ENCODE measurements at places on chromosomes 12 and 14. TPM values are rescaled to one million over a fixed set of nuclear protein-coding genes. Genes with fewer than 3 reads are reported as not detected.

DNA sequence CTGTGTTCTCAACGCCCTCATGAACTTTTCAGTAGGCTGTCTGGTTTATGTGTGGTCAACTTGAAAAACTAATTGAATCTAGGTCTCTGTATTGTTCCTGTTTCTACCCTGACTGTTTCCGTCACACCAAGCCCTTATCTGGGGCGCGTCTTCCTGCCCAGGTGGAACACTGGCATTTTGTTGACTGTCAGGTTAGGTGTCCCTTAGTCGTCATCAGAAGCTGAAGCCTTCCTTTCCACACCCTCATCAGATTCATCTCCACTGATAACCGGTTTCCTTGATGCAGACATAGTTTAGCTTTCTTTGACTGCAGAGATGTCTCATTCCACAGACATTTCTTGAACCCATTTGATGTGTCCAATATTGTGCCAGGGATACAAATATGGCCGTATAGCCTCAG lies 96.5 kb downstream of the DUSP16 start:
- DNase-seq: no peak

Gene JDP2
- polyA plus RNA-seq: 3.3 TPM

Gene TAS2R19
- polyA plus RNA-seq: 0.12 TPM

Gene CRADD
- polyA plus RNA-seq: 12.3 TPM

- DNase-seq: no peak
Measured at GRCh38 chr12:114399664-114400211, 6.2 kb downstream of the TBX5 start.

GRCh38 chr12:105272152-105272551 lies 36.2 kb upstream of the APPL2 start:
- DNase-seq: no peak

Gene IL23A
- not detected for polyA plus RNA-seq

GRCh38 chr14:53113989-53114388 lies 39.1 kb downstream of the DDHD1 start:
- DNase-seq: no peak

DNA sequence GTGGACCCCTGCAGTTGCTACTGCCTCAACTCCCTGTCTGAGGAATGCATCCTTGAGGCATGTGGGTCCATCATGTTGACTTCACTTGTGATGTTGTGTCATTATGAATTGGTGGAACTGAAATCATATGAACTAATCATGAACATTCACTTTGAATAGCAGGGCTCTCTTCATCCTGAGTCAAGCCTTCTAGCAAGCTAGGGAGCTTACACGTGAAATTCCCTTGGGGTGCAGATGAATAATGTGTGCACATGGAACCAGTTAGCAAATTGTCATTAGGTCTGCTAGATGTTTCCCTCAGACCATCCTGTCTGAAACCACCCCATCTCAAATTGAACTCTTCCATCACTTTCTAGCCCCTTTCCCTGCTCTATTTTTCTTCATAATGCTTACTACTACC lies 3.6 kb downstream of the COQ6 start:
- DNase-seq: no peak

GRCh38 chr12:131525795-131526508 lies 184.9 kb upstream of the SFSWAP start:
- no peak for DNase-seq

Gene LRP1
- 1.6 TPM for polyA plus RNA-seq

GRCh38 chr14:22438742-22439141 lies 150.3 kb downstream of the DAD1 start:
- DNase-seq: no peak

Gene KCNC2
- not detected for polyA plus RNA-seq

DNA sequence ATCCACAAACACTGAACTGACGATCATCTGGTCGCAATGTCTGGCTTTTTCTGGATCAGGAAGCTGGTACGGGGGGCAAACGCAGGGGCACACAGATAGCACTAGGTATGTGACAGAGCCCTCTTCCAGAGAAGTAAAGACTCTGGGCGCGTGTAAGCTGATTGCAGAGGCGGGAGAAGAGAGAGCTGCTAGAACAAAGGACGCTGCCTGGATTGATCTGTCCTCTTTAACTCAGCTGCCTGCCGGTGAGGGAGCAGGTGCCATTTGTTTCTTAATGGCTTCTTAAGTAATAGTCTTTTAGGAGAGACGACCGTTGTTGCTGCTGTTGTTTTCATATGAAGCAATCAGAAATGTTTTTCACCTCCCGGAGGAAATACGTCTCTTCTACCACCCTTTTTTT lies 77.3 kb downstream of the GLT1D1 start:
- no peak for DNase-seq

GRCh38 chr12:56768424-56768823 lies 5.3 kb downstream of the HSD17B6 start:
- DNase-seq: no peak

- no peak for DNase-seq
Measured at GRCh38 chr12:54356228-54356627, 8.1 kb downstream of the GPR84 start.

DNA sequence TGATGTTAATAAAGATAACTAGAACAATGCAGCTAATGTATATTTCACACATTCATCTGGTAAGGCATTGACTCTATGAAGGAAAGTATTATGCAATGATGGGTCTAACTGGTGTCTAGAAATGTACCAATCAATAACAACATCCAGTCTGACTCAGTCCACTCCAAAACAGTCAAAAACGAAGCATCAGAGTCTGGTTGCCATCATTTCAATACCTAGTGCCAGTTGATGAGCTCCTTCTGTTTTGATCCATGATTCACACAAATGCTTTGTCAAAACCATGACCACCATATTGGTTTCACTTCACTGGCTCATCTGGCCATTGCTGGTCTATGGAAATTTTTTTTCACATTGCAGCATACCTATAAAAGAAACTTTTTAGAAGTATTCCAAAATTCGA lies 747.2 kb upstream of the TMEM132C start:
- DNase-seq: no peak

DNA sequence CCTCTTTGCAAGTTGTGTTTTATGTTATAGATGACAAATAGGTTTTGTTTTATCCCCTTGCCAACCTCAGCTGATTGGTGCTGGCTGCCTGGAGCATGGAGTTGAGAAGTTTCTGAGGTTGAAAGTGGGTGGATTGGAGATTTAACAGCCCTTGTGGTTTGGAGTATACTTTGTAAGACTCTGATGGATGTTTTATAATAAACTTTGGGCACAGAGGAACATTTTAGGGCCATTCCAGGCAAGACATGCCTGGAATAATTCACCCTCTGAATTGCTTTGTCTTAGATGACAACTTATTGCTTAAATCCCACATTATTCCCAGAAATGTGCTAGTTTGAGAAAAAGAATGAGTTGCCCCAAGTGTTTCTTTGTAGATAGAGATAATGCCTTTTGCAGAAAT lies 158.9 kb downstream of the SLC5A8 start:
- no peak for DNase-seq

Gene RD3L
- not detected for polyA plus RNA-seq

DNA sequence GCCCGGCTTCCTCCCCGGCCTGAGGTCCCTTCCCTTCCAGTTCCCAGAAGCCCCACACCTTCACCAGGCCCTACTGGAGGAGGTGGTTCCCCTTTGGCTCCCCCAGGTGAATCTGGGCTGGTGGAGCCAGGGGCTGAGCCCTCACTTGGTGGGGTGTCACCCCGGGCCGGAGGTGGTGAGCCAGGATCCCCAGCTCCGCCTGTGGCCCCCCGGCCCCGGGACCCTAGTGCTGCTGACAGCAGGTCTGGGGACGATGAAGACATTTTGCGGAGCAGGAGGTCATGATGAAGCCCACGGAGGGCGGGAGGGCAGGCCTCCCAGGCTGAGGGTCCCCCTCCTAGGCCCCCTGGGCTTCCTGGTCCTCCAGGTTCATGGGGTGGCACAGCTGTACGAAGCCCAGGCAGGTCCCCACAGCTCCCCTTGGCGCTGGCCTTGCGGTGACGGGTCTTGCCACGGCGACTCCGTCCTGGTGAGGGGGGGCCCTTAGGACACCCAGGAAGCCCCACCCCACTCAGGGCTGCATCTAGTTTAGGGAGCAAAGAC lies 16.6 kb downstream of the MAP3K12 start:
- no peak for DNase-seq

DNA sequence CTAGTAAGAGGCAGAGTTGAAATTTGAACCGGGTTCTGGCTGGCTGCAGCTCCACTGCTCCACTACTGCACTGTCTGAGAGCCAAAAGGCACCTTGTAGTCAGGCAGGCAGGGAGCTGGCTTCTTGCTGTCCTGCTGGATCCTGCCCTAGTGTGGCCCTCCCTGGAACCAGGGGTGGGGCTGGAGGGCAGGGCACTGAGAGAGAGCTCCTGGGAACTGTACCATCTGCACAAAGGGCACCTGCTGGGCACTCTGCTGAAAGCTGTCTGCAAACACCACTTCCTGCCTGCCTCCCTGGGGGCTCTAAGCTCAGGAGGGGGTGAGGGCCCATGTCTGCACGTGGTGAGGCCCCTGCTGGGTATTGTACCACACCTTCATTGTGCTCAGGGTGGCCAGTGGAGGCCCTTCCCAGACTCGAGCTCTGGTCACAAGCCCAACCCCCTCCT lies 19.0 kb upstream of the TCL1B start:
- DNase-seq: no peak

GRCh38 chr12:52612431-52613383 lies 5.7 kb downstream of the KRT73 start:
- no peak for DNase-seq

- DNase-seq: peak; percentile 19
Measured at GRCh38 chr14:28375295-28375694, 391.3 kb upstream of the FOXG1 start.

Gene C14orf132
- 3.2 TPM for polyA plus RNA-seq

Gene RDH11
- polyA plus RNA-seq: 86.2 TPM

- peak; percentile 99 for DNase-seq
Measured at GRCh38 chr12:112125250-112125999, at the start of gene TRAFD1. TRAFD1 (plus strand) TSS chr12:112125560; CDS start chr12:112130523, 4,963 bp downstream.

- peak; percentile 65 for DNase-seq
Measured at GRCh38 chr14:38951451-38951850, 151.6 kb downstream of the SEC23A start.

Gene SLC25A47
- not detected for polyA plus RNA-seq

DNA sequence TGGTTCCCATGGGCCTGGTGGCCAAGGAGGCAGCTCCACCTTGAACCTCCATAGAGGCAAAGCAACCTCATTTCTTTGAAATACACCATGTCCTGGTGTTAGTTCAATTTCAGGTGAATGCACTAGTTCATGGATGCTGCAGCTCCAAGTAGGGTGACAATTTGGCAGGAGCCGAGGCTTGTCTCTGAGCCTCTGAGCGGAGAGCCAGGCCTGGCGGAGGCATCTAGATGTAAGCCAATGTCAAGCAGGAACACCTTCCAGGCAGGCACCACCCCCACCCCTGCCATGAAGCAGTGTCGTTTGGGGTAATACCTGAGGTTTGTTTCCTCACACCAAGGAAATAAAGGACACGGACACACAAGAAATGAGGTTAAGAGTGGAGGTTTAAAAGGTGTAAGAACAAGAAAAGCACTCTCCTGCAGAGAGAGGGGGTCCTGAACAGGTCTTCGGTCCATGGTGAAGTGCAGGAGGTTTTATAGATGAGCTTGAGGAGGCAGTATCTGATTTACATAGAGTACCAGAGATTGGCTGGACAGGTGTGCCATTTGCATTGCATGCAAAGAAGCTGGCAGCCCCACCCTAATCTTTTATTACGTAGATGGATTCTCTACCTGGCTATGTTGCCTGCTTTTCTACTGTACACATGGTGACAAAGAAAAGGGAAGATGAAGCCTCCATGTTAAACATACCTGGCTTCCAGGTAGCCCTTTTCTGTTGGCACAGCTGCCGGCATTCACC lies 60.3 kb downstream of the RIN3 start:
- DNase-seq: no peak

Gene KRT80
- polyA plus RNA-seq: 12.3 TPM

- no peak for DNase-seq
Measured at GRCh38 chr14:76946753-76947077, 81.8 kb downstream of the IRF2BPL start.

DNA sequence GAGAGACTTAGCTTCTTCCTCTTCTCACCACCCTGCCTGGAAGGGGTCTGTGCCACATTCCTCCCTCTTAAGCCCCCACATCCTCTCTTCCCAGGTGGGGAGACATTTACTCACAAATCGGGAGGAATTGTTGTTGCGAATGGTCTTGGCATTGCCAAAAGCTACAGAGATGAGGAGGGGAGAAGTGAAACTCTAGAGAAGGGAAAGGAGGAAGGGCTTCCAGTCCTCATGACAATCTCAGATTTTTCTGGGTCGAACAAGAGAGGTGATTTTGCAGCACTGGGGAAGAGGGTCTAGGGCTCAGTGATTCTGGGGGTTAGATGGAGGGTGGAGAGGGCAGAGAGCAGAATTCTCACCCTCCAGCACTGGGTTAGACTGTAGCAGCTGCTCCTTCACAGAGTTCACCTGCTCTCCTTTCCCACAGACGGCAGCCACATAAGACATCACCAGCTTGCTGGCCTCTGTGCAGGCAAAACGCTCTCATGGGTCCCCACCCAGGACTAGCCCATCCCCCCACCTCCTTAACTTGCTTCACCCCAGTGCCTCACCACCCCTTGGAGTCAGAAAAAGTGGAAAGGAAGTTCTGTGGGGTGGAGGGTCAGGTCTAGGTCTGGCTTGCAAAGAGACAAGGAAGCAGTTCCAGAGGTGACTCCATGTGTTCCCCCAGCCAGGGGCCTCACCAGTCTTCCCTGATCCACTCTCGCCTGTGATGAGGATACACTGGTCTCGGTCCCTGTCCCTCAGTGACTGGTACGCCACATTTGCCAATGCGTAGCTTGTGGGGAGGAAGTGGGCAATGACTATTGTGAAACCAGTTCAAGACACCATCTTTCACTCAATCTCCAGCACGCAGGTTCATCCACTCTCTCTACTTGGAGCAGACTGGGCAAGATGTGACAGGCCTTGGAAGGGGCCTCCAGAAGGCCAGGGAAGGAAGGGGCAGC lies 2.7 kb downstream of the MYO1A start:
- DNase-seq: no peak

GRCh38 chr12:80317307-80317706 lies 126.7 kb upstream of the PTPRQ start:
- no peak for DNase-seq
